Endothelial cell (in vitro differentiated cells): ENCODE measurements at places on chromosomes 1 and 21.

- DNase-seq: no peak
Measured at GRCh38 chr1:246727594-246727993, 3.4 kb downstream of the SCCPDH start.

GRCh38 chr1:202659974-202660373 is 50.3 kb downstream of the SYT2 start:
- DNase-seq: no peak

GRCh38 chr21:15241997-15242736 is 177.4 kb upstream of the NRIP1 start:
- DNase-seq: no peak

GRCh38 chr1:235468970-235469369 is 35.3 kb downstream of the B3GALNT2 start:
- no peak for DNase-seq

DNA sequence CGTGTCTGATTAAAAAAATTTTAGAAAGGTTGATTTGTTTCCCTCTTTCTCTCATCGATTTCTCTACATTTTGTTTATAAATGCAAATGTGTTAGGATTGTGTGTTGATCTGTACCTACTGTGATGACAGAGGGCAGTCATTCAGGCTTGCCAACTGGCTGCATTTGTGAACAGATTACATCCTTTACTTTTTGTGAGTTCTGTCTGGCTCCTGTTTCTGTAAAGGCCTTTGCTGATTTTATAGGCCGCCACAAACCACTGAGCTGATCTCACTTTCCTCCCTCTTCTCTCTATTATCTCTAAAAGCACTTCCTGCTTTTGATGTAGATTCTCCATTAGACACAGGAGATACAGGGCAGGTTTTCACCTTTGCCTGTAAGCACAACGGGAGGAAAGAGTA is 106.8 kb downstream of the ESRRG start:
- DNase-seq: no peak

DNA sequence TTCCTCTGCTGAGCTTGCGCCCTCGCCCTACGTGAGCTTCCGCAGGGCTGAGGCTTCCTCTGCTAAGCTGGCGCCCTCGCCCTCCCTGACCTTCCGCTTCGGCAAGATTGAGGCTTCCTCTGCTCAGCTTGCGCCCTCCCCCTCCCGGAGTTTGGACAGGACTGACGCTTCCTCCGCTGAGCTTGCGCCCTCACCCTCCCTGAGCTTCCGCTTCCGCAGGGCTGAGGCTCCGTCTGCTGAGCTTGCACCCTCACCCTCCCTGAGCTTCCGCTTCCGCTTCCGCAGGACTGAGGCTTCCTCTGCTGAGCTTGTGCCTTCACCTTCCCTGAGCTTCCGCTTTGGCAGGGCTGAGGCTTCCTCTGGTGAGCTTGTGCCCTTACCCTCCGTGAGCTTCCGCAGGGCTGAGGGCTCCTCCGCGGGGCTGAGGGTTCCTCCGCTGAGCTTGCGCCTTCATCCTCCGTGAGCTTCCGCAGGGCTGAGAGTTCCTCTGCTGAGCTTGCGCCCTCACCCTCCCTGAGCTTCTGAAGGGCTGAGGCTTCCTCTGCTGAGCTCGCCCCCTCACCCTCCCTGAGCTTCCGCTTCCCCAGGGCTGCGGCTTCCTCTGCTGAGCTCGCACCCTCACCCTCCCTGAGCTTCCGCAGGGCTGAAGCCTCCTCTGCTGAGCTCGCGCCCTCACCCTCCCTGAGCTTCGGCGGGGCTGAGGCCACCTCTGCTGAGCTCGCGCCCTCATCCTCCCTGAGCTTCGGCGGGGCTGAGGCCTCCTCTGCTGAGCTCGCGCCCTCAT is 753.6 kb upstream of the TPTE start:
- DNase-seq: no peak

GRCh38 chr1:158554352-158554751 is at the start of gene OR6Y1:
TSS of gene OR6Y1 (minus strand) at chr1:158554405. CDS start at chr1:158548105, 6,300 bp downstream.
- no peak for DNase-seq

DNA sequence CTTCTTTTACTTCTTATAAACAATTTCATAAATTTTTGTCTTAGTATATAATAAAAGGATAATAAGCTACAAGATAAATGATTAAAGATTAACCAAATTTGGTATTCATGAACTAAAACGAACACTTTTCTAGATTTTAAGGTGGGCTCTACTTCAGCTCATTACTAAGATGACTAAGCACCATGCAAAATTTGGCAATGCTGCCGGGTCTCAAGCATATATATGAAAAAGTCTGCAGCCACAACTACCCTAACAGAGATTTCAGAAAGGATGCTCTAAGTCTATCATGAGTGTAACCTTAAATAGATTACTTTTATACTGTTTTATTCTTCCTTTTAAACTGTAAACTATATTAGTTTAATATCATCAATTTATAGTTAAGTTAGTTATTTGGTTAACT is 47.8 kb downstream of the BRWD1 start:
- no peak for DNase-seq

GRCh38 chr1:245776694-245777332 is 622.0 kb downstream of the KIF26B start:
- no peak for DNase-seq

GRCh38 chr1:86616433-86616832 is 69.6 kb downstream of the CLCA4 start:
- no peak for DNase-seq

DNA sequence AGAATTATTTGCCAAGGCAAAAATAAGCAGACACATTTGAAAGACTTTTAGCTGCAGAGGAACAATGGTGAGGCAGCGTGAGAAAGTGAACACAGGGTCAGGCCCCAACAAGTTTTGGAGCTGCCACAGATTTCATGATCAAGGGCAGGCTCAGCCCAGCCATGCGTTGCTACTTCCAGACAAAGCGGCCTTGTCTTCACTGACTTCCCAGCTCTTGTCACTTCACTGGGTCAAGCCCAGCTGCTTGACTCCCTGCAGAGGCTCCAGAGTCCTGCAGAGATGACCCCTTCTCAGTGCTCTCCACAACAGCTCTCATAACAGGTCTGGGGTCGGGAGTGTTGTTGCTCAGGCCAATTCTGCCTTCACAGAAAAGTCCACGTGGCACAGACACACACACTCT is 35.8 kb downstream of the HHAT start:
- no peak for DNase-seq

GRCh38 chr1:12063141-12064072 is at the start of gene TNFRSF8:
TSS of gene TNFRSF8 (plus strand) at chr1:12063303. CDS start at chr1:12063599, 296 bp downstream.
- no peak for DNase-seq

DNA sequence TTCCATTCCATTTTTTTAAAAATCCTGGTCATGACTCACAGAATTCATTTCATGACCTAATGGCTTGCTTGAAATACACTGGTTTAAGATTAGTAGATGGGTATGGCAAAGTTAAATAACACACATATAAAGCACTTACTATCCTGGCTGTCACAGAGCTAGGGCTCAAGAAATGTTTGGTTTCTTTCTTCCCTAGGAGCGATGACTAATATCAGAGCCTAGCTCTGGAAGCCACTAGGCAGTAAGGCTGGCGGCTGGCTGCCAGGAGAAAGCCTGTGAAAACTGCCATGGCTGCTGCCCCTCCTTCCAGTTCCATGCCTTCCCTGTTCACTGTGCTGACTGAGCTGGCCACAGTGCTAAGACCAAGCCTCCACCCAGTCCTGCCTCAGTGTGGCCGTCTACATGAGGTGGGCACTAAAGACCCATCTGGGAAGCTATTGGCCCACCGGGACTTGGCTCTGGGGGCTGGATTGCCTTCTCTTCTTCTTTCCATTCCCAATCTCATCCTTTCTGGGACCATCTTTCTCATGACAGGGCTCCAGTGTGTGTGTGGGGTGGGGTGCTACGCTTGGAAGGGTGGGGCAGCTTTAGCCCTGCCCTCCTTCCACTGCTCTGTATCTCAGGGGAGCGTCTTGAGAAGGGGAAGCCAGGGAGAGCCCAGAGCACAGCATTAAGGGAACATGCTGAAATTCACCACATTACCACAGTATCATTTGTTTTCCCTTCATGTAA is 10.8 kb upstream of the ASCL5 start:
- no peak for DNase-seq

- no peak for DNase-seq
Measured at GRCh38 chr1:202170726-202171125, 10.3 kb upstream of the PTPN7 start.

GRCh38 chr1:213622365-213623063 is 365.3 kb upstream of the PROX1 start:
- no peak for DNase-seq

DNA sequence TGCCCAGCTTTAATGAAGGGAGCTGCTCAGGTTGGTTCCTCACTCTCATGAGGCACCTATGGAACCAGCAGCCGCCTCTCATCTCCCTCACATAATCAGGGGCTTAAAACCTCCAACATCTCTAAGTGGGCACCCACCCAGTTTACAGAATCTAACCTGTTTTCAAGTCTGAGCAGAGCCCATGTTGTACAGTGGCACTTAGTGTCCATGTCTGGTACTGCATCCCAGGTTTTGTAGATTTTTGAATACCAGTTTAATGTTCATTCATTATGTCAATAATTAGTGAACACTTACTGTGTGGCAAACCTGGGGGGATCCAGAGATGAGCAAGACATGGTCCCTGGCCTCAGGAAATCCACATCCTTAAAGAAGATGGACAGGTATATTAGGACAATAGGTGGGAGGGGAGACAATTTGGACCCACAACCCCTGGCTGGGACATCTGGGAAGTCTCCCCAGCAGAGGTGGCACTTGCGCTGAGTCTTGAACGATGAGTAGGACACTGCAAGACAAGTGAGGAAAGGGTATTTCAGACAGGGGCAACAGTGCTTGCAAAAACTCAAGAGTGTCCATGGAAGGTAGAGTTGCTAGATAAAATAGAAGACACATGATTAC is 83.3 kb downstream of the LACTBL1 start:
- peak; percentile 33 for DNase-seq

DNA sequence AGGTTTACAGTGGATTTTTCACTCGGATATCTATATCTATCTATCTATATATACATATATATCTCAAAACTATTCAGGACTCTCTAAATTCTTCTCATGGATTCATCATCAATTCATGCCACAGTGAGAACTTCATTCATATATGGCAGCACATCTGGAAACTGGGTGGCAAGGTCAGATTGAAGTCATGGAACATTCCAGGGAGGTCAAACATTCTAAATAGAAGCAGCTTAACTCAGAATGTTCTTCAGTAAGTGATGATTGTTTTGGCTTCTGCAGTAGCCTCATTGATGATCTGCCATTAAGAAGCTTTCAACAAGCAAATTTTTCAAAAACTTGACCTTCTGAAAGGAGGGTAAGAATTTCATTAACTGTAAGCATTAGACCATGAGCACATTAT is 46.9 kb upstream of the ADAMTS1 start:
- no peak for DNase-seq
